T-helper 2 cell (primary cell): ENCODE measurements at places on chromosomes 11 and 22.

DNA sequence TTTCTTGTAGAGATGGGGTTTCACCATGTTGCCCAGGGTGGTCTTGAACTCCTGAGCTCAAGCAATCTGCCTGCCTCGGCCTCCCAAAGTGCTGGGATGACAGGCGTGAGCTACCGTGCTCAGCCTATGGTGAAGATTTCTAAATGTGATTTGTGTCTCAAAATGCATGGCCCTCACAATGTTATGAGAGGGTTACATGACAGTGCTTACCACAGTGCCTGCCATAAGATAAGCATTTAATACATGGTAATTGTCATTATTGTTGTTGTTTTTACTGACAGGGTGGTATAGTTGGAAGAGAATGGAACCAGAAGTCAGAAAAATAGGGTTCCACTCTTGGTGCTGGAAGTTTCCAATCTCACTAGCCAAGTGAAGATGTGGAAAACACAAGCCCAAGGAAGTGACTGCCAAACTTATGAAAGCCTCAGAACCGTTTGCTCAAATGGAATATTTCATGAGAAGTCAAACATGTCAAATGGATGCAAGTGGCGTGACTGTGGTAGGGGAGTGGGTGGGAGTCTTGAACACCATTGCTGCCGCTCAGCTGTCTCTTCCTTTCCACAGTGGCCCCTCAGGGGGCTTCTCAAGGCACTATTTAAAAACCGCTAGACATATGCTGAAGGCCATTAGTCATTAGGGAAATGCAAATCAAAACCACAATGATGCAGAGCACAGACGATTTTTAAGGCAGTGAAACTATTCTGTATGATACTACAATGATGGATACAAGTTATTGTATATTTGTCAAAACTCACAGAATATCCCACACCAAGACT, 29.1 kb upstream of the LMO2 start:
- DNase-seq = no peak

- no peak for DNase-seq
Observed at GRCh38 chr22:37716708-37717107, 19.9 kb downstream of the TRIOBP start.

DNA sequence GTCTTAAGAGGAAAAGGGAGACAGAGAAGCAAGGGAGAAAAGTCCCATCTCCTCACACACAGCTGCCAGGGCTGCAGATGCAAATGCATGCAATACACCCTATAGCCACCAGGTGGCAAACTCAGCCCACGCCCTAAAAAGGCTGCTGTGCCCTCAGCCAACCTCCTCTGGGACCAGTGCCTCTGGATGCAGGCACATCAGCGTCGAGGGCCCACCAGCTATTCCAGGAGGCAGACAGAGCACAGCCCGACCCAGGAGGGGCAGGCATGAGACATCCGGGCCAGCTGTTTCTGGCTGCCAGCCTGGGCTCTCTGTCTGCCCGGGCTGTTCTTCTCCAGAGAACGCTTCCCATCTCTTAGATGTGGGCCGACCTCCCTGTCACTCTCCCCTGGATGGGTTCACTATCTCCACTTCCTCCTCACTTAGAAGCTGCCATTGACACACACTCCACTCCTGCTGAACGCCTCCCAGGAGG, 39.7 kb downstream of the TPBGL start:
- peak; percentile 36 for DNase-seq

DNA sequence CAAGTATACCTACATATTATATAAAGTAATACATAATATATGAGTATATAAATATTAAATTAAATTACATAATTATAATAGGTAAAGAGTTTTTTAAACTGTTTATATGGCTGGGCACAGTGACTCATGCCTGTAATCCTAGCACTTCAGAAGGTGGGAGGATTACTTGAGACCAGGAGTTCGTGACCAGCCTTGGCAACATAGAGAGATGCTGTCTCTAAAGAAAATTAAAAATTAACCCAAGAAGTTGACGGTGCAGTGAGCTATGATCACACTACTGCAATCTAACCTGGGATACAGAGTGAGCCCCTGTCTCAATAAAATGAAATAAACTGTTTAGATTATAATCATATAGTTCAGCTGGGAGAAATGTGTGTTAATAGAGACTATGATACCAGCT, 363.0 kb downstream of the DDX10 start:
- no peak for DNase-seq

DNA sequence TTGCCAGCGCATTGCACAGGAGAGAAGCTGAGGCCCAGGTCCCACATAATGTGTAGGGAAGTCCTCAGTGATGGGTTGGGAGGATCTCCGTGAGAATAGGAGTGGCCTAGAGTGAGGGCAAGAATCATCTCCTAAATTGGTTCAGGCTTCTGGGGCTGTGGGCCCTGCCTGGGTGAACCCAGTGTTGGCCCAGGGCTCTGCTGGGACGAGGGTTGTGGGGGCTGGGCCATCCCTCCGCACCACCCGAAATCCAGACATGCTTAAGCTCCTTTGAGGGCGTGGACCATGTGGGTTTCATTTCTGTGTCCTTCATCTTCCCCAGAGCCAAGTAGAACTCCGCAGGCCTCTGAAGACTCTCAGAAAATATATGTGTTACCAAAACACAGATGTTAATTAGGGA, 3.7 kb downstream of the MICALL1 start:
- DNase-seq = no peak

DNA sequence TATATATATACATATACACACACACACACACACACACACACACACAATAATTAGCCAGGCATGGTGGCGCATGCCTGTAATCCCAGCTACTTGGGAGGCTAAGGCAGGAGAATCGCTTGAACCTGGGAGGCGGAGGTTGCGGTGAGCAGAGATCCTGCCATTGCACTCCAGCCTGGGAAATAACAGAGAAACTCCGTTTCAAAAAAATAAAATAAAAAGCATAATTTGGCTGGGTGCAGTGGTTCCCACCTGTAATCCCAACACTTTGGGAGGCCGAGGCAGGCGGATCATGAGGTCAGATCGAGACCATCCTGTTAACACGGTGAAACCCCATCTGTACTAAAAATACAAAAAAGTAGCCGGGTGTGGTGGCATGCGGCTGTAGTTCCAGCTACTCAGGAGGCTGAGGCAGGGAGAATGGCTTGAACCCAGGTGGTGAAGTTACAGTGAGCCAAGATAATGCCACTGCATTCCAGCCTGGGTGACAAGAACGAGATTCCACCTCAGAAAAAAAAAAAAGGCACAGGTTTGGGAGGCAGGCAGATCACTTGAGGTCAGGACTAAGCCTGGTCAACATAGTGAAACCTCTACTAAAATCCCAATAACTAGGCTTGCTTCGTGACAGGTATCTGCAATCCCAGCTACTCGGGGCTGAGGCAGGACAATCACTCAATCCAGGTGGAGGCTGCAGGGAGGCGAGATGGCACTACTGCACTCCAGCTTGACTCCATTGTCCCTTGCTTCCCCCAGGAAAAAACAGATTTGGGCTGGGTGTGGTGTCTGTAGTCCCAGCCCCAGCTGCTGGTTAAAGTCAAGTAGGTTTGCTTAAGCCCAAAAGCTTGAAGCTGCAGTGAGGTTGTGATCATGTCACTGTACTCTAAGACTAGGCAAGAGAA, 11.8 kb upstream of the WDR74 start:
- no peak for DNase-seq

DNA sequence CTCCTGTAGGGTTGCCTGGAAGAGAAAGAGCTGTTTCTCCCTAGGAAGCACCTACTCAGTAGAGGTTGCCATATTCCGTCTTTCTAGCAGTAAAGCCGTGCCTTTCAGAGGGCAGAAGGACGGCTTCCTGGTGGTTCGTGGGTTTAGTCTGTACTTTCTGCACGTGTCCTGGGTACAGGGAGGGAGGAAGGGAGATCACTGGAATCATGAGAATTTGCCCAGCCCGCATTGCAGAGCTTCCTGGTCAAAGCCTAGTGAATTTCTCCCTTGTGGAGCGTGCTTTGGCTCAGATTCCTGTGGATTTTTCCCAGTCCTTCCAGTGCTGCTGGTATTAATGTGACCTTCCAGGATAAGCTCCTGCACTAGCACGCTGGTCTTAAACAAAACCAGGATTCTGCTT, 44.9 kb downstream of the GRAMD1B start:
- no peak for DNase-seq

- no peak for DNase-seq
Observed at GRCh38 chr11:32312206-32312817, 123.0 kb downstream of the WT1 start.

- no peak for DNase-seq
Observed at GRCh38 chr11:20066783-20067156, 93.5 kb downstream of the DBX1 start.

DNA sequence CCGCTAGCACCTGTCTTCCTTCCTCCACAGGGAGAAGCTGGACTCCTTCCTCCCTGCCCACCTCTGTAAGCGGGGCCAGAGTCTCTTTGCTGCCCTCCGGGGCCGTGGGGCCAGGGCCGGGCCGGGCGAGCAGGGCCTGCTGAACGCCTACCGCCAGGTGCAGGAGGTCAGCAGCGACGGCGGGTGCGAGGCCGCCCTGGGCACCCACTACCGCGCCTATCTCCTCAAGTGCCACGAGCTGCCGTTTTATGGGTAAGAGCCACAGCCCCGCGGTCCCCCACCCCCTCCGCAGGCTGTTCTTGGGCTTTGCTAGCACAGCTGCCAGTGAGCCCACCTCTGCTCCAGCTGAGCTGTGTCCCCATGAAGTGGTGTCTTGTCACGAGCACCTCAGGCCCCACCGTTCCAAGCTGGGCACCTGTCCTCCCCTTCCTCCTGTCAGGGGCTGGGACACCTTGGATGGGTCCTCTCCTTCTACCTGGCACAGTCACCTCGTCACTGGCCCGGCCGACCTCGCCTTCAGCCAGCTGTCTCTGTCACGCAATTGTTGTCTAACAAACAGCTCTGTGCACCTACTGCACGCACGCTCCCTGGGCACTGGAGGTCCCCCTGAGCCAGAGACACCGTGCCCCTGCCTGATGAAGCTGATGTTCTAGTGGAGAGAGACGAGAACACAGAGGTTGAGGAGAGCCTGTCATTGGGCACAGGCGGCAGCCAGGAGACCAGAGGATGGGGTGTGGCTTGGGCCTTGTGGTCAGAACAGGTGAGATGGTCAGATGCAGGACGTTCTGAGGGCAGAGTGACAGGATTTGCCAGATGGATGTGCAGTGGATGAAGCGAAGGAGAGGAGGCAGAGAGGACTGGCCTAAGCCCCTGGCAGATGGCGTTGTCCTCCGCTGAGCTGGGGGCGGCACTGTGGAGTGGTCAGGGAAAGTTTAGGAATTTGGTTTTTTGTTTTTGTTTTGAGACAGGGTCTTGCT, 10.6 kb downstream of the FRMD8 start:
- DNase-seq = no peak

GRCh38 chr22:49667236-49667635, 160.4 kb downstream of the BRD1 start:
- no peak for DNase-seq

DNA sequence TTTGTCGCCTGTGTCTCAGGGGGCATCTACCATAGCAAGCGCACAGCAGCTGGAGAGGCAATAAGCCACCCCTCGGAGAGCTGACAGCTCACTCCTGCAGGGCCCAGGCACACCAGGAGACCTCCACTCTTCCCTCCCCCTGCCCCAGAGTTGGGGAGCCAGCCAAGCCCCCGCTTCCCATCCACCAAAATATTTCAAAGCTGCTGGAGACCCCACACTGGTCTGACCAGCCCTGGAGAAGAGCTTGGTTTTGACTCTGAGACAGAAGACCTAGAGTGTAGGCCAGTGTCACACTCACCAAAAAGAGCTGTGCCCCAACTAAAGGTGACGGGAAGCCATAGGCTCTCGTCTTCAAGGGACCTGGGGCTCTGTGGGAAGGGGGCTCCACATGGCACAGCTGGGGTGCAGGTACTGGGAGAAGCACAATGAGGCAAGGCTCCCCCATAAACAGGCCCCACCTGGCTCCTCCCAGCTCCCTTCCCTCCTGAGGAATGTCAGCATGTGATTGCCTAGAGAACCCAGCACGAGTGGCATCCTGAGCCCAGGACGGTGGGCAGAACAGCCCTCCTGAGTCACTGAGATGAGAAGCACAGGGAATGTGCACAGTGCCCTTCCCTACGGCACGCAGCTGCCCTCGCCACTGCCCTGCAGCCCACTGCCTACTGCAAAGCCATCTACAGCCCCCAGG, 5.8 kb upstream of the GNAZ start:
- no peak for DNase-seq

DNA sequence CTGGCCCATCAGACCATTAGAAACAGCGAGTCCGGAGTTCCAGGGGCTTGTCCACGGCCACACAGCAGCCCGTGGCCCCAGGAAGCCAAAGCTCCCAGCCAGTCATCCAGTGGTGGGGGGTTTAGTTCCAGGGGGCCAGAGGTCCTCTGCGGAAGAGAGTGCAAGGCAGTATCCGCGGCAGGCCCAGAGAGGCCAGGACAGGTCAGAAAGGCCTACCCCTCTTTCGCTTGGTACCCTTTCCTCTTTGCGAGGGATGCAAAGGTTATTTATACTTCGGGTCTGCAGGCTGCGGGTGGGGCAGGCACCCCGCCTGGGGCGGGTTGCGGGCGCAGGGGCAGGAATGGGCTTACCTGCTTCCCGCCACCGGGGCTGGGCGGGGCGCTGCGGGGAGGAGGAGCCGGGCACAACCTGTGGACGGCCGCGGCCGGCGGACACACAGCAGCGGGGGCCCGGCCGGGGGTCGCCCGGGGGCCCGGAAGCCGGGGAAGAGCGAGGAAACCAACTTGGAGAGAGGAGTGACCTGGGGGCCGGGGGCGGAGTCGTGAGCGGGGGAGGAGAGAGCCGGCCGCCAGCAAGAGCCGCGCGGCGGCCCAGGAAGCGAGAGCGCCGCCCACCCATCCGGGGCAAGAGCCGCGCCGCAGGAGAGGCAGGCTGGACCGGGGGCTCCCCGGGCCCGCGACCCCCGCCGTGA, at the start of gene SH3BP1:
TSS of gene SH3BP1 (plus strand) at position 600 of the 691 bp plus-strand sequence. CDS start 119 bp downstream, outside the sequence.
- DNase-seq = peak; percentile 69

- DNase-seq = no peak
Observed at GRCh38 chr11:45073685-45074141, 72.7 kb upstream of the PRDM11 start.
